ENCODE measurements at places on chromosomes 5 and 9. TPM values are rescaled to one million over a fixed set of nuclear protein-coding genes. Genes with fewer than 3 reads are reported as not detected.

DNA sequence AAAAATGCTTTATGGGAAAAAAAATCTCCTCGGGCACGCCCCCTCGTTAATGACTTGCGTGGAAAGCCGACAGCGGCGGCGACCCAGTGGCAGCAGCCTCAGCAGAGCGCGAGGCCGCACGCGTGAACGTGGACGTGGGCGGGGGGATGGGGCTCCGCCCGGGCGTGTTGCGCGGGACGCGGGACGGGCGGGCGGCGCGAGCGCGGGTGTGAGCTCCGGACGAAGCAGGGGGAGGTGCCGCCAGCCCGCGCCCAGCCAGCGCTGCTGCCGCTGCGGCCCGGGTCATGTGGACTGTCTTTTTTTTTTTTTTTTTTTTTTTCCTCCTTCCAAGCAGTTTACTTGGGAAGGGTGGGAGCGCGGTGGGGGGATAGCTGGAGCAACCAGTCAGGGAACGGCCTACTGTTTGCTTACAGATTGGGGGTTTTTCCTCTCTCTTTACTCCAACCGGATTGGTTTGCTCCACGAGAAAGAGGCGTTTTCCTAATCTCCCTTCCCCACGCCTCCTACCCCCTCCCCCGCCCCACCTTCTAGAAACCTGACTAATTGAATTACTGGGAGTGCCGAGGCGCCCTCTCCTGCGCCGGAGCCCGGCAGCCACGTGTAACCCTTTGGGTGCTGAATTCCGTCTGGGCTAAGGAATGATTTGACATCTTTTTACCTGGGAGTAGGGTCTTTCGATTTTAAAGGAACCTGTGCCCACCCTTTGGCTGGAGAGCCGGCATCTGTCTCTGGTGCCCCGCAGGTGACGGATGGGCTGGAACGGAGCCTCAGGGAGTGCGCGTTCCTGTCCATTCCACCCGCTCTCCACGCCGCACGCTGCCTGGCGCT, 1.7 kb upstream of the EFNA5 start:
- H3K4me3 ChIP-seq, result peak overlapping the region; percentile 60
- no peaks in the 10 kb centered on the region for H3K36me3 ChIP-seq
- no peak overlapping the region for H3K27ac ChIP-seq

COL27A1 gene
- 0.86 TPM for total RNA-seq

- peaks cover 77% of the 10 kb centered on the region for H3K4me1 ChIP-seq
- H3K36me3 ChIP-seq, result no peaks in the 10 kb centered on the region
- H3K27me3 ChIP-seq, result no peaks in the 10 kb centered on the region
- H3K27ac ChIP-seq, result no peak overlapping the region
- DNase-seq, result no peak
Measured at GRCh38 chr9:114893221-114894010, 37.0 kb downstream of the TNFSF8 start.

KIF2A gene
- total RNA-seq, result 253 TPM

GRCh38 chr5:32360906-32361305, 48.2 kb upstream of the MTMR12 start:
- H3K27ac ChIP-seq, result no peak overlapping the region
- peaks cover 21% of the 10 kb centered on the region for H3K36me3 ChIP-seq
- H3K4me3 ChIP-seq, result no peak overlapping the region
- H3K27me3 ChIP-seq, result no peaks in the 10 kb centered on the region

DNA sequence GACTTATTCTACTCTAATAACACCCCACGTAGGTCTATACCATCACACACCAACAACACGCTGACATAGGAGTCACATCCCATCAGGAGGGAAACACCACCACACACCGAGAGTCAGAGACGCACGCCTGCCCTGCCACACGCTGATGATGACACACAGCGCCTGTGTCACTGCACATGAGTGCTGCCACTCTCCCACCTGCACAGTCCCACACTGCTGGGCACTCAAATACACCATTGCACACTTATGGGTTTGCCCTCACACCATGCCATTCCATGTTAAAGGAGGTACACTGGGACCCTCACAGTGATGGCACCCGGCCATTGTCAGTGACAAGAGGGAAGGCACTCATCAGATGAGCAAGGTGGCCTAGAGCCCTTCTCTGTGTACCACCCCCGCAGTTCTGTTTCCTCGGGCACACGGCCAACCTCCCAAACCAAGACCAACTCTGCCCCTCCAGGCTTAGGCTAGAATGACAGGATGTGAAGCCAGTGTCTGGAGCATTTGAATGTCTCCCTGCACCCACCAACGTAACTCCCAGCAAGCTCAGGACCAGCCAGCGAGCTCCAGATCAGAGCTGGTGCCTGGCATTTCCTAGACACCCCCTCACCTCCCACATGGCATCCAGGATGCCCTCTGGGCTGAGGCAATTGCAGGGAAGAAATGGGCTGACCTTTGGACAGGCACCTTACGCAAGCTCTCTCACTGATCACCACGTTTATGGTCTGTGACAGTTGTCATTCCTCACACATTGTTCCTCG, 3.6 kb upstream of the CPLX2 start:
- DNase-seq, result no peak
- no peaks in the 10 kb centered on the region for H3K4me1 ChIP-seq
- H3K27me3 ChIP-seq, result peaks cover 4% of the 10 kb centered on the region
- H3K36me3 ChIP-seq, result no peaks in the 10 kb centered on the region
- no peak overlapping the region for H3K27ac ChIP-seq

SLC6A7 gene
- not detected for total RNA-seq

DNA sequence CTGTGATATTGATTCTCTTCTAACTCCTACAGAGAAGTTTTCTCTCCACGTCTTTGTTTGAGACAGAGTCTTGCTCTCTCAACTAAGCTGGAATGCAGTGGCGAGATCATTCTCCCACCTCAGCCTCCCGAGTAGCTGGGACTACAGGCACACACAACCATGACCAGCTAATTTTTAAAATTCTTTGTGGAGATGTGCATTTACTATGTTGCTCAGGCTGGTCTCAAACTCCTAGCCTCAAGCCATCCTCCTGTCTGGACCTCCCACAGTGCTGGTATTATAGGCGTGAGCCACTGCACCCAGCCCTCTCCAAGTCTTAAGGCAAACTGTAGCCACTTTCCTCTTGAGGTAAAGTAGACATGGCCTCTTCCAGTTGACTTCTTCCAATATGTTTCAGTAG, 72.2 kb downstream of the SNX18 start:
- H3K36me3 ChIP-seq, result no peaks in the 10 kb centered on the region
- H3K4me3 ChIP-seq, result no peak overlapping the region
- no peaks in the 10 kb centered on the region for H3K4me1 ChIP-seq
- no peak for DNase-seq
- H3K27ac ChIP-seq, result no peak overlapping the region
- H3K27me3 ChIP-seq, result no peaks in the 10 kb centered on the region

DNA sequence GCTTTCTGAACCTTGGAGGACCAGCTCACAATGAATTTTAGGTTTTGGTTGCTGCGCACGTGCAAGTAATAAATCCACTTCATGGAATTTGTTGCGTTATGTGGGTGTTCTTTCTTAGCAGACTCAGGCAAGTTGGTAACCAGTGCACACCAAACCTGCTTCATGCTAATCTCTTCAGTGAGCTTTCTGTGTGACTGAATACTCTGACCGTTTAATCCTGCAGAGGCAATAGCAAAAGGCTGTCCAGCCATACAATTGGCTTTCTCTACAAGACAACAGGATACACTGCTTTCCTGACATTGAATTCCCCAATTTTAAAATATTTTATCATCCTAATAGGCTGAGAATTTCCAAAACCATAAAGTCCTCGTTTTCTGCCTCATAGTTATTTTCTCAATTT, 10.3 kb downstream of the UGT3A2 start:
- H3K4me1 ChIP-seq, result no peaks in the 10 kb centered on the region
- no peaks in the 10 kb centered on the region for H3K36me3 ChIP-seq
- H3K27ac ChIP-seq, result no peak overlapping the region
- no peaks in the 10 kb centered on the region for H3K27me3 ChIP-seq
- no peak overlapping the region for H3K4me3 ChIP-seq

- no peak overlapping the region for H3K27ac ChIP-seq
- no peaks in the 10 kb centered on the region for H3K27me3 ChIP-seq
- H3K4me3 ChIP-seq, result no peak overlapping the region
- no peak for DNase-seq
Measured at GRCh38 chr9:136855461-136856078, 3.4 kb downstream of the MAMDC4 start.

C9orf153 gene
- total RNA-seq, result 0.33 TPM

GRCh38 chr5:36059571-36060419, 6.9 kb downstream of the UGT3A2 start:
- DNase-seq, result no peak
- H3K27ac ChIP-seq, result no peak overlapping the region
- H3K4me1 ChIP-seq, result no peaks in the 10 kb centered on the region

DNA sequence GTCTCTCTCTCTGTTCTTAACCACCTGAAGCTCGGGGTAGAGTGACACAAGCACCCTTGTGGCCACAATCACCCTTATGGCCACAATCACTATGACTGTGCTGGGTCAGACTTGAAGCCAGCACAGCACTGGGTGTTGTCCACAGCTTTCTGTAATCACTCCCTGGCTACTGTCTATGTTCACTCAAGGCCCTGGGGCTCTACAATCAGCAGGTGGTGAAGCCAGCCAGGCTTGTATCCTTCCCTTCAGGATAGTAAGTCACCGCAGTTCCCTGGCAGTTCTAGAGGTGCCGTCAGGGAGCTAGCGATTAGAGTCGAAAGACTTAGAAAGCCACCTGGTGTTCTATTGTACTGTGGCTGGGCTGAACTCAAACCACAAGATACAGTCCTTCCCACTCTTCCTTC, 44.2 kb downstream of the GDA start:
- H3K4me1 ChIP-seq, result no peaks in the 10 kb centered on the region
- no peaks in the 10 kb centered on the region for H3K36me3 ChIP-seq
- DNase-seq, result no peak
- no peak overlapping the region for H3K4me3 ChIP-seq
- H3K27me3 ChIP-seq, result no peaks in the 10 kb centered on the region

PRRX2 gene
- total RNA-seq, result 0.66 TPM

DNA sequence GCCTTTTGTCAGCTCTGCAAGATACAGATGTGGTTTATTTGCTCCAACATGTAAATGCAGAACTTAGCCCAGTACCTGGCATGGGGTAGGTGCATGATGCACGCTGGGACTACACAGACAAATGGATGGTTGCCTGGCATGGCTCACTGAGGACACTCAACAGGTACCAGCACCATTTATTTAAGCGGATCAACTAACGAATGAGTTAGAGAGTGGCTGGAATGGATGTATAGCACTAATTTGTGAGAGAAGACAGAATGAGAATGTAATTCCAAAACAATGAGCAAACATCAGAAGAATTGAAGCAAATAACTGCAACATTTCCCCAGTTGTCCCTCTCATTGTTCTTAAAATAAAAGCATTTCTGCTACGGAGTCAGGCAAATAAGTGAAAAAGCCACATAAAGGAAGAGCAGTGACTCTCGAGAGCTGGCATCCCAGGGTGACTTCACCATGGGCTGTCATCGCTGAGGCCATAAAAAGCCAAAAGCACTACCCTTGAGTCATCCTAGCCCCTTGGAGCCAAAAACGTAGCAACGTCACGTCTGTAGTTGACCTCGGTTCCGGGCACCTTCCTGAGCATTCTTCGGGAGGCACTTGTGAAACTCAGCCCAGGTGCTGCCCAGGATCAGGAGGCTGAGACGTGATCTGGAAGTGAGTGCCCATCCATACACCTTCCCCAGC, 290.3 kb downstream of the NSG2 start:
- no peak for DNase-seq
- H3K27ac ChIP-seq, result no peak overlapping the region
- H3K36me3 ChIP-seq, result no peaks in the 10 kb centered on the region
- no peak overlapping the region for H3K4me3 ChIP-seq
- H3K27me3 ChIP-seq, result no peaks in the 10 kb centered on the region

DNA sequence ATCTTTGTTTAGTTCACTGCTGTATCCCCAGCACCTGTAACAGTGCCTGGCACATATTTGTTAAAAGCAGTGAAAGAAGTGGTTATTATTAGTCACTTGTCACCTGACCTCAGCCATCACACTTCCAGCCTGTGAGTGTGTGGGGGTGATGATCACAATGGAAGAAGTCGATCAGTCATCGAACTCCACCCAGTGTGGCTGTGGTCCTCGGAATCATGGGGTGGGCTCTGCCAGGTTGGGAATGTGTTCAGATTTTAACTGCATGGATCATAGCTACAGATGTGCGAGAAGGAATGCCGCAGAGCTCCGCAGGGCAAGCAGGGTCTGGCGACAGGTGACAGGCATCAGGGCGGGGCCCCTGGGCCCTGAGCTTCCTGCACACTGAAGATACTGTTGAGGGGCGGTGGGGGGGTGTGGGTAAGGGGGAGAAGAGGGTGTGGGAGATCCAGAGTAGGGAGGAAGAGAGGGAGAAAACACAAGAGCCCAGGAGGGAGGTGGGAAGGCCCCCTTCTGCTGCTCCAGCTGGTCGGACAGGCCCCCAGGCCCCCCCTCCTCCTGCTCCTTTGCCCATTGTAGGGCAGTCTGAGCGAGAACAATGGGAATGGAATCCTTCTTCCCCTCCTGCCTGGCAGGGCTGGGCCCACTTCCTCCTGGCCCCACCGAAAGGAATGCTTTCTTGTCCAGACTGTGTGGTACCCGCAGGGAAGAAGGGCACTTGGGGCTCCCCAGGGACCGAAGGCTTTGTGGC, 89.6 kb downstream of the SPRY4 start:
- no peak for DNase-seq
- no peaks in the 10 kb centered on the region for H3K4me1 ChIP-seq
- H3K27ac ChIP-seq, result no peak overlapping the region
- H3K36me3 ChIP-seq, result no peaks in the 10 kb centered on the region
- H3K27me3 ChIP-seq, result no peaks in the 10 kb centered on the region
- H3K4me3 ChIP-seq, result no peak overlapping the region

GRCh38 chr9:8718121-8718725, 918.6 kb upstream of the DMAC1 start:
- H3K27ac ChIP-seq, result no peak overlapping the region
- H3K4me3 ChIP-seq, result no peak overlapping the region
- no peak for DNase-seq
- H3K4me1 ChIP-seq, result no peaks in the 10 kb centered on the region
- no peaks in the 10 kb centered on the region for H3K27me3 ChIP-seq
- no peaks in the 10 kb centered on the region for H3K36me3 ChIP-seq

TTC23L gene
- 0.63 TPM for total RNA-seq

DNA sequence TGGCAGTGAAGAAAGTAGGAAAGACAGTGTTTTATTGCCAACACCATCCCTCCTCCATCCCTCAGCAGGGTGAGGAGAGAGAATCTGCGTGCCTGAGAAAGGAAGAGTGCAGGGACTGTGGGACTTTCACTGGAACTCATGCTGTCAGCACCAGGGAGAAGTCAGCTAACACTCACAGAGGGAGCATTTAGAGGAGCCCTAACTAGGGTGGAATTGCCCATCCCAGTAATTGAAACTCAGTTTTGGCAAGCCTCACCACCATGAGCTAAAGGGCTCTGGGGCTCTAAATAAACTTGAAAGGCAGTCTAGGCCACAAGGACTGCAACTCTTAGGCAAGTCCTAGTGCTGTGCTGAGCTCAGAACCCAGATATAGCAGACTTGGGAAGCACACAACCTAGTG, 622.3 kb downstream of the SEMA5A start:
- H3K4me1 ChIP-seq, result no peaks in the 10 kb centered on the region
- no peaks in the 10 kb centered on the region for H3K27me3 ChIP-seq
- H3K4me3 ChIP-seq, result no peak overlapping the region
- no peak overlapping the region for H3K27ac ChIP-seq
- no peaks in the 10 kb centered on the region for H3K36me3 ChIP-seq
